Activated CD8-positive, alpha-beta memory T cell treated with anti-CD3 and anti-CD28 coated beads for 1 hour (primary cell): ENCODE measurements at places on chromosomes 12 and 14.

DNA sequence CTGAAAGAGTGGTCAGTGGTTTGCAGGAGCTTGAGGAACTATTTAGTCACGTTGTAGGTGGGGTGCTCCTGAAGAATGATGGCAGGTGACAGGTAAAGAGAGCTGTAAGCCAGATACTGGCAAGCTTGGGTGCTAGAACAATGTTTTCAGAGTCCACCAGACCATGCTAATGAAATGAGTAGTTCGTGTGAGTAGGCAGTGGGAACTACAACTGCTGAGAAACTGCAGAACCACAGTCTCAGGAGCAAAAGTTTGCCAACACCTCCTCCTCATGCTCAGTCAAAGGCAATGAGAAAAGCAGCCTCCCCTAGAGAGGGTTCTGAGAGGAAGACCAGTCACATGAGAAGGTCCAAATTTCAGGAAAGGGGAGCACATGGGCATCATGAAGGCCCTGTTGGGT lies 91.3 kb downstream of the PRKD1 start:
- no peak for DNase-seq

GRCh38 chr12:104006929-104007328 lies 41.3 kb downstream of the TDG start:
- no peak for DNase-seq

GRCh38 chr12:98465505-98465904 lies 49.9 kb upstream of the TMPO start:
- no peak for DNase-seq

- no peak for DNase-seq
Observed at GRCh38 chr14:37566811-37567371, 28.2 kb downstream of the FOXA1 start.

GRCh38 chr12:2068653-2069052 lies 15.9 kb downstream of the CACNA1C start:
- no peak for DNase-seq
